CD4-positive, alpha-beta T cell treated with Interleukin-12 subunit alpha and Interleukin-12 subunit beta, for 1 hour (primary cell): ENCODE measurements at places on chromosomes 11 and 22.

DNA sequence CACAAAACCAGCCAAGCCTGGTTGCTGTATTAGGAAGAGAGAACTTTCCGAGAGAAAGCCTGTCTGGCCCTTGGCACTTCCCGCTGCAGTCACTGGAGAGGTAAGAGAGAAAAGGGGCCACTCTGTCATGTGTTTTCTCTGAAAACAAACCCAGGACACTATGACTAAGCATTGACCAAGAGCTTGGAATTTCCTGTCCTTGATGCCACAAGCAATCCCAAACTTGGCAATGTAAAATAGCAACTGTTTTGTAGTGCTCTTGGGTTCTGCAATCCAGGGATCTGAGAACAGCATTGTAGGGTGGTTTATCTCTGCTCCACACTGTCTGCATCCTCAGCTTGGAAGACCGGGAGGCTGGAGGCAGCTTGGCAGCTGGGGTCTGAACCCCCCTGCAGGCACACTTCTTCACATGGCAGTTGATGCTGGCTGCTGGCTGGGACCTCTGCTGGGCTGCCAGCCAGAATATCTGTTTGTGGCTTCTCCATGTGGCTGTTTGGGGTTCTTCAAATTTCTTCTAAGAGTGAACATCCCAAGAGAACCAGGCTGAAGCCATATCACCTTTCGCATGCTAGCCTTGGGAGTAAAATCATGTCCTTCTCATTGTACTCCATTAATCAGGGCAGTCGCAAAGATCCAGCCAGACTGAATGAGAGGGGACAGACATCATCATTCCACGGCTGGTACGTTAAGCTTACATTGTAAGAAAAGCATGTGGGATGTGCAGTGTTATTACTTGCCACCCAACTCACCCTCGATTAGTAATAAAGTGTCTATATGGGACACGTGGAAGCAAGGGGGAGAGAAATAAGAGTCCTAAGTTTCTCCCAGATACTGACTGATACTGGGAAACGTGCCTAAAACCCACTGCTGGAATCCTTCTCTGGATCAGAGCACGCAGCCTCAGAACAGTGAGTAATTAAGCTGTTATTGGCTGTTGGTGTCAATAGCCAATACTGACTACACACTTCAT, 537.4 kb upstream of the B3GAT1 start:
- no peak for DNase-seq

DNA sequence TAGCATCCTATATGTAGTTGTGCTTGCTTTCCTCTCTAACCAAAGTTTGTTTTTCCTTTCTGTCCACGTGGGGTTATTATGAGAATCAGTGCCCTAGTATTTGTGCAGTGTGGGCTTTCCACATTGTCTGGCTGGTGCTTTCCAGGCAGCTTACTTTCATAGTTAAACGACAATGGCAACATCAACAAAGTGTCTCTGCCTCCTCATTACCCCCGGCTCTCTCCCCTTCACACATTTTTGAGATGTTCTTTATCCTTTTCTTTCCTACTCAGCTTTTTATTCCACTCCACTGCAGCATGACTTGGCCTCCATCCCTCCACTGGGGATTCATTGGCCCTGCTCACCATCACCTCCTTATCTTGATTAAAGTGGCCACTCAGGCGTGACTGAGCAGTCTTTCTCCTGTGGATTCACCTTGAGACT, 19.1 kb downstream of the SPECC1L start:
- no peak for DNase-seq

- DNase-seq = no peak
These were observed 4.4 kb upstream of the ZNF202 start for GRCh38 chr11:123745764-123746451.

DNA sequence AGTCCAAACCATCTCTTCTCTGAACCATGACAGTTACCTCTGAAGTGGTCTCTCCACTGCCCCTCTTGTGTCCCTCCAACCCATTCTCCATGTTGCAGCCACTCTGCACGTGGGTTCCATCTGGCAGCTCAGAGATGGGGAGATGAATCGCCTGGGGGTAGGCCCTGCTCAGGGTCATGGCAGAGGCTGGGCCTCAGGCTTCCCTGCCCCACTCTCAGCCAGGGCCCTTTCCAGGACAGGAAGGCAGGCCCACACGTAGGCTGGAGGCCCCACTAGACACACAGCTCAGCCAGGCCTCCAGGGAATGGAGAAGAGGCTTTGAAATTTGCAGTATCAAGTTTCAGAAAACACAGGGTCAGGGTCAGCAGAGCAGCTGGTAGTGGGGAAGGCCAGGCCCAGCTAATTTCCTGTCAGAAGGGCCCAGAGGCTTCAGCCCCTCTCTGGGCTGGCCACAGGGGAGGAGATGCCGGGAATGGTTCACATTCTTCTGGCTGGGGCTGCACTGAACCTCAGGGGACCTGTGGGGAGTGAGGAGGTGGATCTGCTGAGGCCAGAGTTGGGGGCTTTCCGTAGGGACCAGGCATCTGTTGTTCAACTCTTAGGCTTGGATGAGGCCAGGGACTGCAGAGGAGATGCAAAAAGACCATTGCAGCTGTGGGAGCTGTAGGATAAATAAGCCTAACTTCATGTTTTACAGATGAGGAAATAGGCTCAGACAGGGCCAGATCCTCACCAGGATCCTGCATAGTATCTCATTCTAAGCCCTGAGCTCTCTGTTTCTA, 101.6 kb downstream of the SWAP70 start:
- DNase-seq = no peak

- DNase-seq = no peak
These were observed 126.8 kb downstream of the SWAP70 start for GRCh38 chr11:9790703-9791102.

- peak; percentile 1 for DNase-seq
These were observed 397 bp downstream of the OR52N2 start for GRCh38 chr11:5809122-5809519.

DNA sequence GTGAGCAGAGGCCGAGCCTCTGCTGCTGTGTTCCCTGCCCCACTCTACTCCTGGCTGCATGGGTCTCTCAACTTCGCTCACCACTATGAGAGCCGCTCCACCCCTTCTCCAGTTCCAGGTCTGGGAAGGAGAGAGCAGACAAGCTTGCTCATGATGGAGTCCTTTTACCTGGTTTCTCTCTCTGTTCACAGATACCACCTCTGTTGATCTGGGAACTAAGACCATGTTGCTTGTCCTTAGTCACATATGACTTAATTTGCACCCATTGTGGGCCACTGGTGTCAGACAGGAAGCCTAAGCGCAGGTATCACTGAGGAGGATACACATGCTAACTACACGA, 26.8 kb downstream of the MCM5 start:
- DNase-seq = no peak

- DNase-seq = no peak
These were observed 62.5 kb upstream of the PPARA start for GRCh38 chr22:46087816-46088277.

GRCh38 chr11:3934658-3935057, 79.2 kb downstream of the STIM1 start:
- no peak for DNase-seq

- DNase-seq = no peak
These were observed 452.7 kb upstream of the CNTN5 start for GRCh38 chr11:98568013-98568412.

DNA sequence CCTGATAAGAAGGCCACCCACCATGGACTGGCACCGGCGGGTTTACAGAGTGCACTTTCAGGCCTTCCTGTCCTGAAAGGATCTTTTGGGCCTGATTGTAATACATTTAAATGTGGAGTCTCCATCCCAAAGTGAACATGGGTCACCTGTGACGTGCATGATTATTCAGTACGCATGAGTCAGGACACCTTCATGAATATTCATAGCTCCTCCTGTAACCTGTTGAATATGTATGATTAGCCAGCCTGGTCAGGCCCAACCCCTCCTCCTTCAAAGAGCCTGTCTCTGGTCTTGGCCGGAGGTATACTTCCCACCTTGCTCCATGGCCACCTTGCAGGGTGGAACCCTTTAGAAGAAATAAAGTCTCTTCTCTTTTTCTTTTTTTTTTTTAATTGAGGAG, 75.9 kb upstream of the NUP50 start:
- no peak for DNase-seq

DNA sequence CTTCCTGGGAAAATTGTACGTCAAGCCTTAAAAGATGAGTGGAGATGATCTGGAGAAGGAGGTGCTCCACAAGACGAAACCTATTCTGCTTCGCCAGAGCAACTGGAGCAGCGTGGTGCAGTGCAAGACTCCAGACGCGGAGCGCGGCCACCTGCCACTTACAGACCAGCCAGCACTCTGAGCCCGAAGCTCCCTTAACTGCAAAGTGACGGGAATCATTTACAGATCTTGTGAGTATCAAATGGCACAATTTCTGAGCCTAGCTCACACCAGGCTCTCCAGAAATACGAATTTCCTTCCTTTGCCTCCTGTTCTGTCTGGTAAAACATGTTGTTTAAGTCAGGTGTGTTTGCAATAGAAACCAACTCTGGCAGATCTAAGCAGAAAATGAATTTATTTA, 369.3 kb downstream of the CADM1 start:
- DNase-seq = no peak

- DNase-seq = no peak
These were observed 26.5 kb downstream of the RBFOX2 start for GRCh38 chr22:36002084-36002483.

DNA sequence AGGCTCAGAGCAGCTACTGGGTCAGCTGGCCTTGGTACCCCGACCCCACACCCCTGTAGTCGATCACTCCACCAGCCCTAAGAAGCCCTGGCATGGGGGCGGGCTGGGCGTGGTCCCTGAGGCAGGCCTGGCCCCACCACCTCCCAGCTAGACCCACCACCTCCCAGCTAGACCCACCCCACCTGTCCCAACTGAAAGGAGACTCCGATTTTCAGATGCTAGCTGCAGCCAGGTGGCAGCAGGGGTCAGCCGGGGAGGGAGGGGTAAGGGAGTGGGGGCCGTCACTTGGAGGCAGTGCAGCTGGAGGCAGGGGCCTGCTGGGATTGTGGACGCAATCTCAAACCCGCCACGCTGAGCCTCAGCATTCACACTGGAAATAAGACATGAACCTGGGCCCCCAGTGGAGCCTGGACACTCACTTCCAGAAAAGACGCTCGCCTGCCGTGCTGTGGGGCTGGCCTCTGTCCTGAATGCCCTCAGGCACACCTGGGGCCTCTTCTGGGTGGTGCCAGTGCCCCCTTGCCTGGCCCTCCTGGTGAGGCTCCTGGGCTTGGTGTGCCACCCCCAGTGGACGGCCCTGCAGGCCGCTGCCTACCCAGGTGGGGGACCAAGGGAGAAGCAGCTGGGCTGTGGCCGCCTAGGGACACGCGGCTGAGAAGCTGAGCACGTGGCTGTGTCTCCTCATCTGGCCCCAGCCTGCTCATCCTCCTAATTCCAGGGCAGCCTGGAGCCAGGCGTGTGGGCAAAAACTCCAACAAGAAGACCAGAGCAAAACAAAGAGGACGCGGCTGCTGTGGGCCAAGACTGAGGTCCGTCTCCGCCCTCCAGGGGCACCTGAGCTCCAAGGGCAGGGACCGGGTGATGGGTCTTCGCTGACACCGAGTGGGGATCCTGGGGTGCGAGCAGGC, 26.7 kb downstream of the OSBPL5 start:
- DNase-seq = no peak

GRCh38 chr11:126485986-126486635, 130.6 kb downstream of the ST3GAL4 start:
- no peak for DNase-seq

DNA sequence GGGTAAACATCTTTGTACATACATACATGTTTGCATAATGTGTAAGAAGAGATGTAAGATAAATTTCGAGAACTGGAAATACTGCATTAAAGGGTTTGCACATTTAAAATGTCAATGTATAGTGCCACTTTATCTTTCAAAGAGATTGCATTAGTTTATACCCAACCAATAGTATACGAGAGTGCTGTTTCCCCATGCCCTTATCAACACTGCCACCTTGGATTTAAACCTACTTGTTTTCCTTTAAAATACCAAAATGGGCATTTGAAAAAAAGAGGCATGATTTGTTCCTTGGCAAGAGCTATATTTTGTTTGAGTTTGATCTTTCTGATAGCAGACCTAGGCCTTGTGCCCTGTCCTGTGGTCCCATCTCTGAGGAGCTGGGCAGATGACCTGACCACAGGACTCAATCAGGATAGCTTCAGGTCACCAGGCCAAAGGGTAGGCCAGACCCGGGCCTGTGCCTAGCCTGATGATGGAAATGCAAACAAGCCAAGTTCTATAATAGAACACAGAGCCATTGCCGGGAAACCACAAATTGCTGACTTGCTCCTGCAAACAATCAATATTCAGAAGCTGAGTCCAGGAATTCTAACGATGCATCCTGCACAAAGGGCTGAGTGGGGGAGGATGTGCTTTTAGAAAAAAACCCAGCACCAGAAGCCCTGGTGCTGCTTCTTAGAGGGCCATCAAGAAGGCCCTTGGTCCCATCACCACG, 16.9 kb upstream of the ALG8 start:
- no peak for DNase-seq

- DNase-seq = peak; percentile 51
These were observed 16.3 kb upstream of the CYP2R1 start for GRCh38 chr11:14908214-14908880.

GRCh38 chr22:36510966-36511881, 4.4 kb upstream of the FOXRED2 start:
- peak; percentile 43 for DNase-seq

DNA sequence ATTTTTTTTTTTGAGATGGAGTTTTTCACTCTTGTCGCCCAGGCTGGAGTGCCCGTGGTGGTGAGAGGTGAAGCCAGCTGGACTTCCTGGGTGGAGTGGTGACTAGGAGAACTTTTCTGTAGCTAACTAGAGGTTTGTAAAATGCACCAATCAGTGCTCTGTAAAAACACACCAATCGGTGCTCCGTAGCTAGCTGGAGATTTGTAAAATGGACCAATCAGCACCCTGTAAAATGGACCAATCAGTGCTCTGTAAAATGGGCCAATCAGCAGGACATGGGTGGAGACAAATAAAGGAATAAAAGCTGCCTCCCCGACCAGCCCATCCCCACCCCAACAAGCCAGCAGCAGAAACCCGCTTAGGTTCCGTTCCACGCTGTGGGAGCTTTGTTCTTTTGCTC, 4.4 kb upstream of the RAPSN start:
- no peak for DNase-seq

DNA sequence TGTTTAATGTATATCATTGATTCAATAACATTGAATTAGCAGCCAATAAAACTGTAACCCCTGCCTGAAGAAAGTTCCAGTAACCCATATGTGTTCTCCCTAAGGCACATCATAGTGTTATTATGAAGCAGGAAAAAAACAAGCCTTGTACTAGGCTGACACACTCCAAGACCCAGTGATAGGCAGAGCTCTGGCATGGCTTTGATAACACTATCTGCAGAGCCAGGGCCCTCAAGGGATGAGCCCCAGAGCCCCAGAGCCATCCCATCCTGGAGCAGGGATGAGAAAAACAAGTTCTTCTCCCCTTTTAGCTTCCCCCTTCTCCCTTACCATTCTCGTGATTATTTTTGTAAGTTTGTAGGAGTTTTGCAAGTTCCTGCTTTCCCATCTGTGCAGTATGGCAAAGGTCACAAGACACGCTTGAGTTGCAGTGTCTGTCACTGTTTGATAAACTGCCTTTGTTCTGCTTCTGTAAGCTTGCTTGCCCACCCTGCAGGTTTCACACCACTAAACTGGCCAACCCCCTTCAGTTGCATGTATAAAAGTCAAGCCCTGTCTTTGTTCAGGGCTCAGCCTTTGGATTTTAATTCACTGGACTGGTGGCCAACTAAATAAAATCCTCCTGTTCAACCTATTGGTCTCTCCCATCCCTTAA, 22.3 kb upstream of the GUCY1A2 start:
- DNase-seq = no peak

- no peak for DNase-seq
These were observed 67.3 kb downstream of the PPFIBP2 start for GRCh38 chr11:7581021-7581590.
